ENCODE measurements at places on chromosomes 1 and 21.
A peak's percentile ranks its signal among the peaks of the same experiment; 100 is the strongest.

- no peak for DNase-seq
Observed at GRCh38 chr1:247332623-247333361, 1.1 kb upstream of the ZNF496 start.

- no peak for DNase-seq
Observed at GRCh38 chr1:90727917-90728501, 10.9 kb upstream of the BARHL2 start.

DNA sequence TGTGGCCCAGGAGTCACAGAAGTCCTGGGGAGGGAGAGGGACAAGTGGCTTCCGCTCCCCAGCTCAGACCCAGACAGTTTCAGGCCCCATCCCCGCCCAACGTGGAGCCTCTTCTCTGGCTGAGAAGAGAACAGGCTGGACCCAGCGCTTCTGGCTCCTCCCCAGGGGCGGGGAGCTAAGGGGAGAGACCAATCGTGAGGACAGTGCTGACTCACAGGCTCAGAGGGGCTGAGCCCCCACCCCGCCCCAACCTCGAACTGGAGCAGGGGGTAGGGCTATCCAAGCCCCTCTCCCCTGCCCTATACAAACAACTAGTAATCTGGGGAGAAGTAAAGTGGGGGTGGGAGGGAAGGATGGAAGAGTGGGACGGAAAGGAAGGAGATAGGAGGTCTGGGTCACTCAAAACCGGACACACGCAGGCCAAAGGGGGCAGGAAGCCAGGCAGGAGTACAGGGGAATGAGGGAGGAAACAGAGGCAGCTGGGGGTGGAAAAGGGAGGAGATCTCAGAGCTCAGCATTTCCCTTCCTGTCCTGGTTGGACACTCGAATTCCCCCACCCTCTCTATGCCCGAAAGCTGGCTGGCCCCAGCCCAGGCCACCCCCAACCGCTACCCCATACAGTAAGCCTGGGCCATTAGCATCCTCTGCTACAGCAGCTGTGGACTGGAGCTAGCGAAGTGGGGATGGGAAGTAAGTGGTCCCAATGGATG lies at the start of gene SHC1:
Gene SHC1, minus strand, starts transcription at position 117 of the 710 bp plus-strand sequence. CDS start 221 bp downstream, outside the sequence.
- peak; percentile 57 for DNase-seq

GRCh38 chr1:78464449-78464891 lies 26.3 kb upstream of the PTGFR start:
- DNase-seq = no peak

- no peak for DNase-seq
Observed at GRCh38 chr1:161848676-161849075, 82.6 kb downstream of the ATF6 start.

GRCh38 chr1:31705080-31705866 lies 1.5 kb upstream of the COL16A1 start:
- DNase-seq = no peak

DNA sequence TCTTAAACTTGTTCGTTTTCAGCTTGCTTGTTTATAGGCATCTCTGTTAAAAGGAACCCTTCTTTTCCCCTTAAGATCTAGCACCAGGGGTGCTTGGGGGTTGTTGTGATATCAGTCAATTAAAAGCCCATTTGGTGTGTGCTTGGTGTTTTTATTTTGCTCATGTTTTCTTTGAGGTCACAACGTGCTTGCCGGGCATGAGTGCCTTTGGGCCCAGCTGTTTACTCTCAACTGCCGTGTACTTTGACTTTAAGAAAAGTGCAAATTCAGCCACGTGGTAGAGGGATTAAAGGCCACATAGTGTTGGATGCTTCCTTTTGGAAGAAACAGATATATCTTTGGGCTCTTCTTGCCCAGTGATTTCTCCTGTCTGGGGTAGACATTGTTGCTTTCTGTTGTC lies 10.5 kb downstream of the ARID1A start:
- no peak for DNase-seq

- DNase-seq = no peak
Observed at GRCh38 chr1:18951818-18952391, 4.6 kb downstream of the IFFO2 start.

Data from progenitor cell of endocrine pancreas (in vitro differentiated cells).